ENCODE measurements at places on chromosomes 2 and 18. TPM values are rescaled to one million over a fixed set of nuclear protein-coding genes. Genes with fewer than 3 reads are reported as not detected.

Gene PDIA6
- polyA plus RNA-seq = 332 TPM

Gene TRABD2A
- 0.30 TPM for polyA plus RNA-seq

Gene CACNB4
- polyA plus RNA-seq = 13.3 TPM

Gene SCN2A
- polyA plus RNA-seq = 3.2 TPM

Gene CNOT11
- polyA plus RNA-seq = 49.8 TPM

Gene MARCHF4
- polyA plus RNA-seq = 0.20 TPM

Gene CHRND
- polyA plus RNA-seq = 1.2 TPM

Gene GALNT14
- 41.7 TPM for polyA plus RNA-seq

GRCh38 chr2:15694589-15694986, 102.9 kb downstream of the DDX1 start:
- no peak for DNase-seq

GRCh38 chr2:171595896-171596295, 73.6 kb downstream of the CYBRD1 start:
- DNase-seq = no peak

GRCh38 chr2:149994057-149994728, 406.6 kb upstream of the MMADHC start:
- DNase-seq = no peak

DNA sequence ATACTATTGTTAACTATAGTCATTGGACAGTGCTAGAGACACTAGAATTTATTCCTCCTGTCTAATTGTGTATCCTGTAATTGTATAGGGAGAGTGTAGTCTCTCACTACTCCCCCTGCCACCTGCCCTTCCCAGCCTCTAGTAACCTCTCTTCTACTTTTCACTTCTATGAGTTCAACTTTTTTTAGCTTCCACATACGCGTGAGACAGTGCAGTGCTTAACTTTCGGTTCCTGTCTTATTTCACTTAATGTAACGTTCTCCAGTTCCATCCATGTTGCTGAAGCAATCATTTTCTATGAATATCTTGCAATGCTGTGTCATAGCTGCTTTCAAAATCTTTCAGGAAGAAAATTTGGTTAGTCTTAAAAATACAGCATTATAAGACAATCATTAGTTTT, 22.8 kb upstream of the RUFY4 start:
- no peak for DNase-seq

GRCh38 chr2:132979339-132980093, 309.5 kb upstream of the LYPD1 start:
- no peak for DNase-seq

GRCh38 chr18:32929213-32929612, 156.4 kb upstream of the KLHL14 start:
- no peak for DNase-seq

DNA sequence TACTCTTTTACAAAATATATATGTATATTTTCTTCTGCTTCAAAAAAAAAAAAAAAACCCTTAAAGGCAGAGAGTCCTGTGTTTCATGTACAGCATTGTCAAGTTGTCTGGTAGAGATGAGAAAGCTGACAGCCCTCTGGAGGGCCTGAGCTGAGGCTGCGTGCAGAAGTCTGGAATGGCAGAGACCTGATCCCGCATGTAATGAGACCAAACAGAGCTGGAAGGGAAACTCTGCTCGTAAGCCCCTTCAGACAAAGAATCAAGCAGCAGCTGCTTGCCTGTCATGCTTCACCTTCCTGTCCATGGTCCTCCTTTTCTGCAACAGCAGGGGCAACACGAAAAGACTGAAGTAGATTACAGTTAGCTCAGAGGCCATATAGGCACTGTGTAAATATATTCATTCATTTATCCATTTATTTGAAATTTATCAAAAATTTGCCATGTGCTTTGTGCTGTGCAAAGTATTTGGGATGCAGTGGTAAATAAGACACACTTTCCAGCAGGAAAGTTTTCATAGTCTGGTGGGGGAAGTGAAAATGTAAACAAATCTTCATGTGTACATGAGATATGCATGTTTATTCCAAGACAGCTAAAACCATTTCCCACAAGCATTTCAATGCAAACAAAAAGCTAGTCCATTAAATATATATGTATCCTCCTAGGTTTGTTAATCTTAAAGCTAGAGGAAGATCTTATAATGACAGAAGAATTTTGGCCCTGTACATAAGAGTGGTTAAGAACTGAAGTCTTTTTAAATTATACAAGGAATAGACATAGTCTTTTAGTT, 912.7 kb downstream of the CPS1 start:
- DNase-seq = no peak

DNA sequence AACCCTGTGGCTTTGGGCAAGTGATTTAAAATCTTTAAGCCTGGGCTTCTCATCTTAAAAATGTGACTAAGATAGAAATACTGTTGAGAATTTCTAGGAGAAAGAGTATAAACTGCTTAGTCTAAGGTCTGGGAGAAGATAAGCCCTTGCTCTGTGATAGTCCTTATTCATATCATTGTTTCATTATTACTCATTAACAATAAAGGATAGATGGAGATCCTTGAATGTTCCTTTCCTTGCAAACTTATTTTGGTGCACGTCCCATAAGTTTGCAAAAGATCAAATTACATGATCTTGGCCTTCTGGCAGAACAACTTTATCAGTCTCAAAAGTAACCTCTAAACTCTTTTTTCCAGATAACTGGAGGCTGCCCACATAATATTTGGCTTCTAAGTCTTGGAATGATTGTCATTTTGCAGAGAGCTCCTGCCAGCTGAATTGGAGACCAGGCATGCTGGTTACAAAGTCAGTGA, 138.3 kb downstream of the FAM124B start:
- no peak for DNase-seq

GRCh38 chr18:57404345-57404744, 30.8 kb upstream of the ONECUT2 start:
- DNase-seq = no peak

DNA sequence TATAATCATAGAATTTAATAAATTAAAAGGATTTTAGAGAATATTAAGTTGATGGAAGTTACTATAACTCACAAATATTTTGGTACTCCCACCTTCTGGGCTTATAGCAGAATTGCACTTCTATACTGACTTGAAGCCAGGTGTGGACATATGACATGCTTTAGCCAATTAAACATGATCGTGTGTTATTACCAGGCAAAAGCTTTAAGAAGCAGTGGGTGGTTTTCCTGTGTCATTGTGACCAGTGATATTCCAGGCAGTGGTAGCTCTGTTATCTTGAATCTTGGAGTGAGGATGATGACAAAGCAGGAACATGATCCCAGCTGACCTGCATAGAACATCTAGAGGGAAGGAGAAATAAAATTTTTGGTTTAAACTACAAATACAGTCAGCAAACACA, 370.9 kb upstream of the ZEB2 start:
- no peak for DNase-seq

DNA sequence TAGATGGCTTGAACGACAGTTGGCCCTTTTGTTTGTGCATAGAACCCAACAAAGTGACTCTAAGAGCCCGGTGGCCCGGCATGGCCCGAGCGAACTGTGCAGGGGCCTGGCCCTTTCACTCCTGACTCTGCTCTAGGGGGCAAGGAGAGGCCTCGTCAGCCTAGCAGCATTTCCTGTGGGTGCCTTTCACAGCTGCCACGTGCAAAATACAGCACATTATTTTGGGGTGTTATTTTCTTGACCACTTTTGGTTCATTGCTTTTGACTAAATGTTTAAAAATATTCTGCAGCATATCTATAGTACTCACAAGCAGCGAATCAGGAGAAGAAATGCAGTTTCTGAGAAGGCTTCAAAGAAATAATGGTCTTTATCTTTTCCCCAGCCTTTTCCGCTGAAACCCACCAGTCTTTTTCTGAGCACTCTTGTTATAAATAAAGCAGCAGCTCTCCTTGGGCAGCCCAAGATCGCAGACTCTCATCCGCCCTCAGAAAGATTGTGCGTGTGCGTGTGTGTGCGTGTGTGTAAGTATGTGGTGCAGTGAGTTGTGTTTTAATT, 31.3 kb downstream of the DGKD start:
- DNase-seq = no peak

Measured in renal pelvis (tissue), 12 donors.